ENCODE measurements at places on chromosomes 11 and 22.

DNA sequence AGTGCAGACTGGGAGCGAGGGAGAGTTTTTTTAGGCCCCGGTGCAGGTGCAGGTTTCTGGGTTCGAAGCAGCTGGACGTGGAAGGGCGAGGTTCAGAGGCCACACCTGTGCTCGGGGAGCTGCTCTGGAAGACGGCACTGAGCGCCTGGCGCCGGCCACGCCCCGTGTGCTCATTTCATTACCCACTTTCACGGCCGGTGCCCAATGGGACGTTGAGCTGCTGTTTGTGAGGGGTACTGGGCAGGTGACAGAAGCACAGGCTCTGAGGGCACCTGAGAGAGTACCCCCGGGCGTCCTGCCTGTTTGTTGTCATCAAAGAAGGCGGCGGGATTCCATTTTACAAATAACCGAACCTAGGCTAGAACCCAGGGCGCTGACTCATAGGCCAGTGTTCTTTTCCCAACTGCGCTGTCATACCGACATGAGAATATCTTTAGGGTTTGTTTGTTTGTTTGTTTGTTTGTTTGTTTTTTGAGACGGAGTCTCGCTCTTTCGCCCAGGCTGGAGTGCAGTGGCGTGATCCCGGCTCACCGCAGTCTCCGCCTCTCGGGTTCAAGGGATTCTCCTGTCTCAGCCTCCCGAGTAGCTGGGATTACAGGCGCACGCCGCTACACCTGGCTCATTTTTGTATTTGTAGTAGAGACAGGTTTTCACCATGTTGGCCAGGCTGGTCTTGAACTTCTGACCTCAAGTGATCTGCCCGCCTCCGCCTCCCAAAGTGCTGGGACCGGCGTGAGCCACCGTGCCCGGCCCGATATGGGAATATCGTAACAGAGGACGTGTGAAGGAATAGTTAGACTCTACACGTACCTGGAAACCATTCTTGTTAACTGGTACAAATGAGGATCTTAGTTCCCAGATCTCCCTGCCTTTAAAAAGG, 16.6 kb upstream of the SPTBN2 start:
- DNase-seq = no peak

- no peak for DNase-seq
These were observed 25.1 kb downstream of the MMP13 start for GRCh38 chr11:102930451-102930850.

DNA sequence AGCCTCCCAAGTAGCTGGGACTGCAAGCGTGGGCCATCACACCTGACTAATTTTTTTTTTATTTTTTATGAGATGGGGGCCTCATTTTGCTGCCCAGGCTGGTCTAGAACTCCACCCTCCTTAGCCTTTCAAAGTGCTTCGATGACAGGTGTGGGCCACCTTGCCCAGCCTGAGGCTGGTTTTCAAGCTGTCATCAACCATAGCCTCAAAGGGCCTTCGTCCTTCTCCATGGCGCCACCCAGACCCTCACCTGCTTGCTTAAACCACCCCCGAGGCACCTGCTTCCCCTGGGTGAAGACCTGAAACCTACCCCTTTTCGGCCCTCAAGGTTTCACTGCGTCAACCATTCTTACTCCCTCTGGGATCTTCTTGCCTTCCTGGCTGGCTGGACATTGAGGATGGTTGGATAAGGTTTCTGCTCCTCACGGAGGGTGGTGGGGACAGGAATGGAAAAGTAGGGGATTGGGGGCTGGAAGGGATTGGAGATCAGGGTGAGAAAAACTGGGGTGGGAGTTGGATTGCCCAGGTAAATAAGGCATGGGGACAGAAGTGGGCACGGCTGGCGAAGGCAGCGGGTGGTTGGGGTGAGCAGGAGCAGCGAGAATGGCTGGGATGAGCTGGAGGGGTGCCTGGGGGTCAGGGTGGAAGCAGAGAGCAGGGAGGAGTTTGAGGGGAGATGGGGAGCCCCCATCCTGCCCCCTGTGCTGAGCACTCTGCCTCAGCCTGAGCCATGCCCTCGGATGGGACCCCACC, 2.8 kb upstream of the ACR start:
- no peak for DNase-seq

DNA sequence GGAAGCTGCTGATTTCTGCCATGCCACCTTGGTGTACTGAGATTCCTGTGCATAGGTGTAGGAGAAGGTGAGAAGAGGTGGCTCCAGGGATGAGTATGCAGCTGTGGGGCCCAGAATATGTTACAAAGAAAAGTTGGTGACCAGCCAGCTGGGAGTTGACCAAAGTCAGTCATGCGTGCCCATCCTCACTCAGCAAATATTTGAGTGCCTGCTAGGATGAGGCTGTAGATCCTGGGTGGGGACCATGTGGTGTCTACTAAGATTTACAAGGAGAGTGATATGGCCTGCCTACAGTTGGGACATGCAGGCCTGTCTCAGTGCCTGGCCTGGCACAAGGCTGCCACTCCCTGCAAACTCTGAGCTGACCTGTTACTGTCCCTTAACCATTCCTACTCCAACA, 19.4 kb downstream of the RNF185 start:
- peak; percentile 41 for DNase-seq

DNA sequence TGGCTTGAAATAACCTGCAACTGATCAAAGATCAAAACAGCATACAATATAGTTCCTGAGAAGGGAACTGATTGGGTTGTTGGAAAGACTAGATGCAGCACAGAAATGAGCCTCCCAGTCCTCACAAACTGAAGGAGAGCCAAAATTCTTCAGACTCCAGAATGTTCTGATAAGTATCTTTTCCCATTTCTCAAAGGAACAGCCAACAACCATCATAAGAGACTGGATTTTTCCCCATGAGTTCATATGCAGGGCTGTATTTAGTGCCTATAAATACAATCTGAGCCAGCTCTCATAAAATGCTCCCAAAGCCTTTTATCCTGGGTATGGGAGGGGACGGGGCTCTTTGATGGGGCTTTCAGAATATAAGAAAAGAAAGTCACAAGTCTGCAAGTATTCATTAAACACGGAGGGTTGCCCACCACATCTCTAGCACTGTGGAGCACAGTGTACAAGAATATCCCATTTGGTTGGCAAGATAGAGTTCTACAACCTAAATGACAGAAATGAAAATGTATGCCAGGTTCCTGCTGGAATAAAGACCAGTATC, 50.7 kb upstream of the LYVE1 start:
- no peak for DNase-seq

DNA sequence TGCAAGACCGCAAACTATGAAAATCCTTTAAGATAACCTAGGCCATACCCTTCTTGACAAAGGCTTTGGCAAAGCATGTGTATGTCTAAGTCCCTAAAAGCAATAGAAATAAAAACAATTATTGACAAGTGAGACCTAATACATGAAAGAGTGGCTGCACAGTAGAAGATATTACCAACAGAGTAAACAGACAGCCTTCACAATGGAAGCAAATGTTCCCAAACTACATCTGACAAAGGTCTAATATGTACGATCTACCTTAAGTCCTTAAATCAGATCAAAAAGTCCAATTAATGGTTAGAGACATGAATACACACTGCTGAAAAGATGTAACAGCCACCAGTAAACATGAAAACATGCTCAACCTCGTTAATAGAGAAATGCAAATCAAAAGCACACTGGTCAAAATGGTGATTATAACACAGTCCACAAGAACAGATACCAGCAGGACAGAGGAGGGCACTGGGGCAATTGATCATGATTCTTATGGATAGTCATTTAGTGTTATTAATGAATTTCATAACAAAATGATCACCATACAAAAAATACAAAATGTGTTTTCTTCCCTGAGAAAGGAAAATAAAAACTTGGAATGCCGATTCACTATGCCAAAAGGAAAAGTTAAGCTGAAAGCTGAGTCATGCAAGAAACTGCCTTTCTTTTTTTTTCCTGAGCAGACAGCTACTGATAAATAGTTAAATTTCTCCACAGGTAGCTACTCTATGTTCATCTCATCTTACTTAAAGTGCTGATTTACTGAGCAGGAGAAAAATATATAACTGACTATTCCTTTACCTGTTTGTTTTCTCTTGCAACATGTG, 102.6 kb upstream of the VPREB1 start:
- DNase-seq = no peak

- no peak for DNase-seq
These were observed 22.7 kb upstream of the CD5 start for GRCh38 chr11:61079416-61080150.

- DNase-seq = no peak
These were observed 283.9 kb upstream of the CNTN5 start for GRCh38 chr11:98736833-98737232.

- DNase-seq = no peak
These were observed 66.9 kb upstream of the RRM1 start for GRCh38 chr11:4027746-4028145.

DNA sequence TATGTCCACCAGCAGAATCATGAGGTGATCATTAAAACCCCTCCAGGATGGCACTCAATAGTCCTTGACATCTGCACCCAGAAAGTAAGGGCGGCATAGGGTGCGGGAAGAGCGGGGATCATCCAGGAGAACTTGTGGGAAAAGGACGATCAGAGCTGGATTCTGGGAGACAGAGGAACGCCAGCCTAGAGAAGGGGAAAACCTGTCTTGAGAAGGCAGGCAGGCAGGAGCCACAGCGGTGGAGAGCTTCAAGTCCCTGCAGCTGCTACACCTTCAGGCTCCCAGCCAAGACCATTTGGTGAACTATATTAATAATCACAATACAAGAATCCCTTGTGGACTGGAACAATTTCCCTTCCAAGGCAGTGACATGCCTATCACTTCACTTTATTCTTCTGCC, 134.3 kb downstream of the BUD13 start:
- DNase-seq = no peak

DNA sequence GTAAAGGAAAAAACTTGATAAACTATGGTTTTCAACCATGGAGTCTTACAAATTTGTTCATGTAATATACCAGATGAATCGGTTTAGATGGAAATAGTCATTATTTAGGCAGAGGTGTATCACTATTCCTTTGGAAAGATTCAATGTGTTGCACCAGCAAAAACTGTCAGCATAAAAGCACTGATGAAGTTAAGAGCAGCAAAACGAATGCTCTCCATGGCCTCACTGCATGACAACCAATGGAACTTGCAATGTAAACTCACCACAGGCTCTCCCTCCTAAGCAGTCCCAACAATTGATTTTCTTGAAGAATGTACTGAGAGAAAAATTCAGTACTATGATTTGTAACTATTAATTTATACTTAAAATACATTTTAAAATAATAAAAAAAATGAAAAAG, 139.9 kb downstream of the FCHSD2 start:
- DNase-seq = no peak

DNA sequence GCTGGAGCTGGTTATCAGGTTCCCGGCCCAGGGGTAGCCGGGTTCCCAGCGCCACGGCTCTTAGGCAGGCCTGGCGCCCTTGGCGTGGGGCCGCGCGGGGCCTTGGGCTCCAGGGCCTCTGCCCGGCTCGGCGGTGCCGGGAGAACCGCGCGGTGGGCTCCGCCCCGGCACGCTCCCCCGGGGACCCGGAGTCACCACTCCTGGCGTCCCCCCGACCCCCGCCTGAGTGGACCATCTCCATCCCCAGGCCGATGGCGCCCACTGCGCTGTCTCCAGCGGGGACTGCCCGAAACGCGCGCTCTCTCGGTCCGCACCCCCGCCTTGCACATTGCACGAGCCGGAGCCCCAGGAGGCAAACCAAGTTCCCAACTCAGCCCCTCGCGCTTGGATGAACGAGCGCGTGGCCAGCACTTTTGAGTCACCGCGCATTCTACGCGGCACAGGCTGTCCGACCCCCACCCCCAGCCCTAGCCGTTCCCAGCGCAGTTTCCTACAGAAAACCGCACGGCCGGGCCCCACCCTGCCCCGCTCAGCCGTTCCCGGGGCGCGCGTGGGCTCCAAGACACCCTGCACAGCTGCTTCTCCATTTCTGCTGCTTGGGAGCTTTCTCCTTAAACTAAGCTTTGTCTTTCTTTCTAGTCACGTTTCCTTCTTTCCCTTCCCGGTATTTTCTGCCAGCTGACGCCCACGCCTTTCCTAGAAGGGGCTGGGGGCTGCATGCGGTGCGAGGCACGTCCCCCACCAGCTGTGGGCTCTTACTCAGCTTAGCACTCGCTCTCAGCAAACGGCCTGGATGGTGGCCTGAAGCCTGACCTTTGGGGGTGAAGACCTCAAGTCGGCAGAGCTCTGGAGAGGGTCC, 650 bp upstream of the CHID1 start:
- DNase-seq = no peak

DNA sequence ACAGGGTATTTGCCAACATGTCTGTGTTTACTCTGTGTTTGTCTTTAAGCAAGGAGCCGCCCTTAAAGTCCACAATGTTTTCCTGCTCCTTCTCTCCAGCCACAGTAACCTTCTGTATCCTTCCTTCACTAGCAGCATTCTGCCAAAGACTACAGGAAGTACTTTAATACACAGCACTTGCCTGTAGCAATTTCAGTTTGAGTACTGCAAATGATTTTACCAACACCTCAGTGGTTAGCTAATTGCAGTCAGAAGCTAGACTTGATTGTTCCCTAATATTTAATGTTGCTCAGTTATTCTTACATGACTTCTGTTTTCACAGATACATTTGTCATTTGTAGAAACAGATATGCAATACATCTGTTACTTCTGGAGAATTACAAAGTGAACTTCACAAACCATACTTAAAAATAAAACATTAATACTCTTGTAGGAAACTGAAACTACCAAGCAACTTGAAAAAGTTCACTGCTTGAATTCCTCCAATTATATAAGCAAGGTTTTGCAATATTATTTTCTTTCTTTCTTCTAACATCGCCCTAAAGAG, 69.1 kb downstream of the FCHSD2 start:
- no peak for DNase-seq

GRCh38 chr11:129865701-129866100, 29.7 kb downstream of the NFRKB start:
- no peak for DNase-seq

- no peak for DNase-seq
These were observed 19.1 kb downstream of the ZBTB44 start for GRCh38 chr11:130295657-130296056.

DNA sequence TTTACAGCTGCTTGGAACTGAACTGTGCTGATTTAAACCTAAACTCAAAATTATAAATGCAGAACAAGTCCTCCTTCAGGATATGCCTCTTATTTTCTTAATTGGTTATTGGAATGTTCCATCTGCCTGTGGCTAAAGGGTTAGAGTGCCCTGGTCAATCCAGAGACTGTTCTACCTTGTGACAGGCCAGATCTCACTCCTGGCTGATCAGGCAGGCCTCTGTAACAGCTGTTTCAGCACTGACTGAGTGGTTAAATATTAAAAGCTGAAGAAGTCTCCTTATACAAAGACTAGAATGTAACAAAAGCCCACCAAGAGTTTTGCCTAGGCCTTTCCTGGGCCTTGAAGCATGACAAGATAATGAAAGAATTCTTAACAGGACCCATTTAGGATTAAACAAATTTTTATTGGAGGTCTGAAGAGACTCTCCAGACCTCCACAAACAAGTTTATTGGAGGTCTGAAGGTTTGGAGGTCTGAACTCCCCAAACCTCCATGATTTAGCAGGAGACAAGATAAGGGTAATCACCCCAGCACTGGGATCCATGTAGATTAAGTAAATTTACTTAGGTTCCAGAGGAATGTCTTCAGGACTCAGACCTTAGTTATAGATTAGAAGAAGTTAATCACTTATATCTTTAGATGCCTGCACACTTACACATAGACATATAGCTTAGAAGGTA, 35.8 kb downstream of the TMPRSS5 start:
- DNase-seq = no peak

- DNase-seq = no peak
These were observed 313.1 kb downstream of the SBF2 start for GRCh38 chr11:9980931-9981330.

- no peak for DNase-seq
These were observed 326.6 kb upstream of the LRRC4C start for GRCh38 chr11:41786087-41786486.

GRCh38 chr11:104534278-104534677, 364.0 kb downstream of the CASP12 start:
- peak; percentile 66 for DNase-seq
